ENCODE measurements at places on chromosomes 12 and 14.

DNA sequence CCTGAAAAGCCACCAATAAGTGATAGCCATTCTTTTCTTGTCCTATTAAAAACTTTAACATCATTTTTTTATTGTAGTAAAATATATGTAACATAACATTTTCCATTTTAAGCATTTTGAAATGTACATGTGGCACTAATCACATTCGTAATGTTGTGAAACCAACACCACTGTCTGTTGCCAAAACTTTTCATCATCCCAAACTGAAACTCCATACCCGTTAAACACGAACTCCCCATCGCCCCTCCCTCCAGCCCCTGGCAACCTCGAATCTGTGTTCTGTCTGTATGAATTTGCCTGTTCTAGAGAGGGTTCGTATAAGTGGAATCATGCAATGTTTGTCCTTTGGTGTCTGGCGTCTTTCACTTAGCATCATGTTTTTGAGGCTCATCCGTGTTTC is 75.9 kb downstream of the CCDC92 start:
- H3K4me1 ChIP-seq: peaks cover 13% of the 10 kb centered on the region
- H3K36me3 ChIP-seq: no peaks in the 10 kb centered on the region
- H3K27me3 ChIP-seq: peaks cover 5% of the 10 kb centered on the region
- DNase-seq: no peak
- no peak overlapping the region for H3K4me3 ChIP-seq
- H3K27ac ChIP-seq: no peak overlapping the region

- H3K4me3 ChIP-seq: no peak overlapping the region
- no peaks in the 10 kb centered on the region for H3K36me3 ChIP-seq
- H3K27ac ChIP-seq: no peak overlapping the region
- peaks cover 14% of the 10 kb centered on the region for H3K4me1 ChIP-seq
- no peak for DNase-seq
- H3K27me3 ChIP-seq: peaks cover 3% of the 10 kb centered on the region
Observed at GRCh38 chr14:35897616-35898111, 71.5 kb downstream of the BRMS1L start.

DNA sequence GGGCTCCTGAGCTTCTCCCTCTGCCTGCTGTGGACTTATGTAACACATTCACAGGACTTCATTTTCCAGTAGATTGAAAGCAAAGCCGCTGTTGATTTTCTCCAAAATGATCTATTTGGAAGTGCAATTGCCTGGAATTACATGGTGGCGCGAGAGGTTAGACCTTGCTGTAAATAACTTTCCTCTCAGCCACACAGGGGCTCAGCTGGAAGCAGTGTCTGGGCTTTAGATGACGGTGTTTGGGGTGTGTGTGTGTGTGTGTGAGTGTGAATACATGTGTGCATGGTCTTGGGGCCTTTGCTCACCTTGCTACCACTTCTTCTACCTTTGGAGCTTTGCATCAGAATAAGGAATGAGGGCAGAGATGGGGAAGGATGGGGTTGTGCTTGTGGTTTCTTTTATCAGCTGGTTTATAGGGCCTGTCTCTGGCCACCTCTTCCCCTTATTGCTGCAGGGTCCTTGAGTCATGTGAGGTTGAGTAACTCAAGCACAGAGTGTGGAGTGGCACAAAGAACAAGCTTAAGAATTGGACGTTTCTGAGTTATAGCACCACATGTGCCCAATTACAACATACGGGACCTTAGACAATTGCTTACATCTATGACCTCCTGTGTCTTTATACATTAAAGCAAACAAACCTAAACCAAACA is 280.6 kb downstream of the NRXN3 start:
- no peak overlapping the region for H3K27ac ChIP-seq
- H3K36me3 ChIP-seq: no peaks in the 10 kb centered on the region
- H3K4me3 ChIP-seq: no peak overlapping the region
- no peak for DNase-seq
- H3K4me1 ChIP-seq: no peaks in the 10 kb centered on the region
- peaks cover 2% of the 10 kb centered on the region for H3K27me3 ChIP-seq

DNA sequence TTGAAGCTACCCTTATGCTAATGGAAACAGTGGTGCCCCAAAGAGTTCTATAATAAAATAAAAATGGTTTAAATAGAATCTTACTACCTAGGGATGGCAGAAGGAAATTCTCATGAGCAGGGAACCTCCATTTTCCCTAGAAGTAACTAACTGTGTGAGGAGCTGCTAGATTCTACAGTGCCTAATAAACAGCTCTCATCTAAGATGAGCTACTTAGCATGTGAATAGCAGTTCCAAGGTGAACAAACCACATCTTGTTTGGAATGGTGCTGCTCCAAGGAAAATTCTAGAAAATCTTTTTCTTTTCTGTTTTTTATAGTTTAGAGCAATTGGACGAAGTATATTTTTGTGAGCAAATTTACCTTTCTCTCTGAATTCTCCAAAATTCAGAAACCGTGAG is 1015.3 kb upstream of the NOVA1 start:
- no peaks in the 10 kb centered on the region for H3K27me3 ChIP-seq
- H3K27ac ChIP-seq: no peak overlapping the region
- H3K36me3 ChIP-seq: no peaks in the 10 kb centered on the region
- no peak overlapping the region for H3K4me3 ChIP-seq

GRCh38 chr14:92649934-92650545 is 98.4 kb downstream of the LGMN start:
- H3K27me3 ChIP-seq: peaks cover 1% of the 10 kb centered on the region
- H3K4me3 ChIP-seq: no peak overlapping the region
- no peaks in the 10 kb centered on the region for H3K4me1 ChIP-seq
- no peak overlapping the region for H3K27ac ChIP-seq
- H3K36me3 ChIP-seq: peaks cover 22% of the 10 kb centered on the region
- no peak for DNase-seq

All from endothelial cell (in vitro differentiated cells).